Upper lobe of right lung (tissue), 1 donor: ENCODE measurements at places on chromosomes 16 and 17.
A peak's percentile ranks its signal among the peaks of the same experiment; 100 is the strongest.

DNA sequence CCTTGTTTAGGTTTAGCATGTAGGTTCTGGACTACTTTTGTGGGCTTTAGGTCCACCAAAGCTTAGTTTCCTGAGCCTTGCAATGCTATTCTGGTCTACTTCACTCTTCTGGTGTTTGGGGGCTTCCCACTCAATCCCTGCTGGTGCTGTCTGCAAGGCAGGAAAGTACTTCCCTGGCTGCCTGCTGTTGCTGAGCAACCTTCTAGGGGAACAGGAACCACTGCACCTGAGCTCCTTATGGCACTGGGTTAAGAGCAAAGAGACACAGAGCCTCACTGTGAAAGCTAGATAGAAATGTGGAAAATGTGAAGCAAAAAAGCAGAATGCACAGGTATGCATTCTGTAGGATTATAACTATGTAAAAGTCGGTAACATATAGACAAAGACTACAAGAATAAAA, 17.0 kb downstream of the MPO start:
- no peak for DNase-seq

- DNase-seq, result peak; percentile 20
Observed at GRCh38 chr16:86075488-86075785, 176.5 kb downstream of the IRF8 start.

DNA sequence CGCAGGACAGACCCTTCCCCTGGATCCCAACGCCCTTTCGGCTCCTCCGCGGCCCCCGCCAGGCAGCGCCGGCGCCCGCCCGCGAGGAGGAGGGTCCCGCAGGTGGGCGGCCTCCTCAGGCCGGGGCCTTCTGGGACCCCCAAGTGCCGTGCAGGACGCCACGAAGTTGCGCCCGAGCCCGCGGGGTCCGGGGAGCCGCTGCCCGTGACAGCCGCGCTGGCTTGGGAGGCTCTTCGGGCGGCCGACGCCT, 504 bp downstream of the ERN1 start:
- no peak for DNase-seq

GRCh38 chr17:34412534-34412933, 49.5 kb upstream of the CCL1 start:
- no peak for DNase-seq

DNA sequence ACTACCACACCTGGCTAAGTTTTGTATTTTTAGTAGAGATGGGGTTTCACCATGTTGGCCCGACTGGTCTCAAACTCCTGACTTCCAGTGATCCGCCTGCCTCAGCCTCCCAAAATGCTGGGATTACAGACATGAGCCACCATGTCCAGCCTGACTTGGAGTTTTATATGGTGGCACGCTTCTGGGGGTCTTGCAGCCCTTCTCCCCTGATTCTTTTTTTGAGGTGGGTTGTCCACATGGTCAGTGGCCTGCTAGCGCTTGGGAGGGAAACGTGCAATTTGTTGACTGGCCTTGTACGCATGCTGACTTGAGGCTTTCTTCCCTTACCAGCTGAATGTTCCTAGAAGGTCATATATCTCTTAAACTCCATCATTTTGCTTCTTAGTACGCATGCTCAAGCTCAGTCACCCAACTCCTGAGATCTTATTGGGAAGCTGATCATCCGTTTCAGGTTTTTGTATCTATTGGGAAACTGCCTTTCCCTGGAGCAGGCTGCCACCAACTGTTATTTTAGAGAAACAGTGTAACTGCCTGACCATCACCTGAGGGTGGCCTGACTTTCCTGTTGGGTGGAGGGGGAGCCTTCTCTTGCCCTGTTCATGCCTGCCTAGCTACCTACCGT, 13.7 kb upstream of the LDHD start:
- DNase-seq, result no peak
